Right lobe of liver (tissue), 6 donors: ENCODE measurements at places on chromosomes 3 and 15.

GRCh38 chr3:108152274-108152673, 61.4 kb upstream of the CD47 start:
- no peak for DNase-seq

GRCh38 chr3:29212789-29213433, 68.0 kb upstream of the RBMS3 start:
- DNase-seq, result no peak

DNA sequence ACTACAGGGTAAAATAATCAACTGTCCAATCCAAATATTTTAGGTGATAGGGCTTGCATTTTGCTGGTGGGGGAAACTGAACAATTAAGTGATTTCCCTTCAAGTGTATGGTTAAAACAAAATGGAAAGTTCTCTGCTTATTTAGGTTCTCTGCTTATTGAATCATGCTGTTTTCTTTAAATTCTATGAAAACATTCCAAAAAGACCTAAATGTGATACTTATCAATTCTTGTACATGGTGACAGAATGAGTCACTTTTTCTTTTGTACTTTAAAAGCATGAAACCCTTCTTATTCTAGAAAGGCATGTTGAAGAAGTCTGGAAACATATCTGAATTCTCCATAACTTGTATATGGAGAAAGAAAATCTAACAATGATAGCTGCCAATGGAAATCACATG, 192.6 kb downstream of the FMN1 start:
- no peak for DNase-seq

DNA sequence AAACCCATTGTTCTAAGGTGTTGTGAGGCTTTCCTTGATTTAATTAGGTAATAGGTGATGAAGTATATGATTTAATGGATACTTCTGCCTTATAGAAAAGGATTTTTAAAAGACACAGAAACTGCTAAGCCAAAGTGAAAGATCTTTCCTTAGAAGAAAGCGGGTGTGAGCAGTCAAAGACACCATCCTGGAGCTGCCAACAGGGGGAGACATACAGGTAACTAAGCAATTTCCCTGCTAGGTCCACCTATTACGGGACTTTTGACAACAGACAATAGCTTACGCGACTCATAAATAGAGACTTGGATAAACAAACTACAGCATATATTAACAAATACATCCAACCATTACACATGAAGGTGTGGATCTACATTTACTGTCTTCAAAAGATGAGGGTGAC, 669.5 kb downstream of the SQOR start:
- no peak for DNase-seq

GRCh38 chr3:156206157-156206556, 85.8 kb downstream of the KCNAB1 start:
- DNase-seq, result no peak

DNA sequence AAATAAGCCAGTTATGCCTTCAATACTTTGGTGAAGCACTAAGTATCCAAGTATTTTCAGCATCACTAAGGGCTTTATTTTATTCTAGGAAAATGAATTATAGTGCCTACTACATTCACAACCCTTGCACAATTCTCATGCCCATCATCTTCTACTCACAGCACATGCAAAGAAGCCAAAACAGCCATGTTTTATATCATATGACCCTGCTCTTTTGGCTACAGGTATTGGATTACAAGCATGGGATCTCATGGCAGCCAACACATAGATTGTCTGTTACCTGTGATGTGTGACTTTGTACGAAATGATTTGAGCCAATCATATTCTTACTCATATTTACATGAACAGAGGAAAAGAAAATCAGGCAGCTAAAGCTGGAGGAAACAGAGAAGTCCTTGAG, 38.6 kb downstream of the STT3B start:
- DNase-seq, result no peak

DNA sequence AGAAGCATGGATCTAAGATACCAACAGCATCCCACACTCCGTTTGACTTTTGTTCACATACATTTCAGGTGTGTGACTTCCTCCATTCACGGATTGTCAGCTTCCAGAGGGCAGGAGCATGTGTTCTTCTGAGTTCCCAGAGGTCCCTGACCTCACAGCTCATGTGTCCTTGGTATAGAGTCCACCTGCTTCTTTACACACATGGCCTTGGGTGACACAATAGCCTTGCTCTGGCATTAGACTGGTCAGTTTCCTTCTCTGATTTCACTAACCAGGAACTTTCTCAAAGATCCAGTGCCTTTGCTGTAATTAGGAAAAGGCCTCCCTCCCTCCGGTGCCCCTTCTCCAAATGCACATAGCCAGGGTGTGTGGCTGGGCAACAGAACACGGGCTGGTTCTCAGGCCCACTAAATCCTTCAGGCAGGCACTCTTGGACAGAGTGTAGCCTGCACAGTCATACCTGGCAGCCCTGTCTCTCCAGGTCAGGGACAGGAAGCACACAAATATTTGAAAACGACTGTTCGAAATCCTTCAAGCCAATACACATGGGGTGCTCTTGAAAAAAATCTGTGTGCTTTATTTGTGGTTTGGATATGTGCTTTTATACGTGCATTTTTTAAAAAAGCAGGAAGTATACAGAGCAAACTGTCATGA, 81.1 kb downstream of the TRIM42 start:
- DNase-seq, result no peak

- DNase-seq, result no peak
These were observed 121.9 kb downstream of the NEO1 start for GRCh38 chr15:73174171-73174570.

- DNase-seq, result no peak
These were observed 3.2 kb downstream of the MAP2K1 start for GRCh38 chr15:66389859-66390381.

- DNase-seq, result peak; percentile 8
These were observed 11.2 kb downstream of the ZXDC start for GRCh38 chr3:126464494-126464893.

GRCh38 chr3:44099566-44100297, 142.0 kb upstream of the TOPAZ1 start:
- DNase-seq, result no peak

DNA sequence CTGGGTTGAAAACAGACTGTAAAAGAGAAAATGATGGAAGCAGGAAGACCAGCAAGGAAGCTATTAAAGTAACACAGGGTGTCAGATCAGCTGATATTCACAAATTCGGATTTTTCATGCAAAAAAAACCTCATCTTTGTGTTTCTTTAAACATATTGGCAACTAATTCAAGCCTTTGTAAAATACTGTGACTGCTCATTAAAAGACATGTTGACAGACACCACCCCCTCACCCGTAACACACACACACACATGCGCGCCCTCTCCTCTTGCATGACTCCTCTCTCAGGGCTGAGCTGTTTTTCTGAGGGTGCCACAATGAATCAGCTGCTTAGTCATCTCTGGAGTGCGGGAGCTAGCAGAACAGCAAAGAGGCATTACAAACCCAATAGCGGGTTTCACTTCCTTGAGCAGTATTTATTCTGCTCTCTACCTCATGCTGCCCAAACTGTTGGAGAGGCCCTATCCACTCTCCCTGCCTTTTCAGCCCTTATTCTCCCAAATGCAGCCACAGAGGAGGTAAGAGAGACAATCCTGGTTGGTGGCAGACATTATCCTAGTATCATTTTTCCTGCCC, 35.8 kb upstream of the CCDC80 start:
- no peak for DNase-seq

DNA sequence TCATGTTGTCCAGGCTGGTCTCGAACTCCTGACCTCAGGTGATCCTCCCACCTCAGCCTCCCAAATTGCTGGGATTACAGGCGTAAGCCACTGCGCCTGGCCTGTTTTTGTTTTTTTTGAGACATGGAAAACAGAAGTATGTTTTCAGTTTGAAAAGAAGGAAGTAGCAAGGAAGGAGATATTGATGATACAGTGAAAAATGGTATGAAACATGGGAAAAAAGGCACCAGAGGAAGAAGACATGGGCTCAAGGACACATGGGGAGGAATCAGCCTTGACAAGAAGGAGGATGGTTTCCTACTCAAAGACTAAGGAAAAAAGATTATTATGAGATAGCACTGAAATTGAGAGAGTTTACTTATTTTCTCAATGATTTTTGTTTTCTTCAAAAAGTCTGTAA, 30.7 kb downstream of the FMN1 start:
- DNase-seq, result no peak

DNA sequence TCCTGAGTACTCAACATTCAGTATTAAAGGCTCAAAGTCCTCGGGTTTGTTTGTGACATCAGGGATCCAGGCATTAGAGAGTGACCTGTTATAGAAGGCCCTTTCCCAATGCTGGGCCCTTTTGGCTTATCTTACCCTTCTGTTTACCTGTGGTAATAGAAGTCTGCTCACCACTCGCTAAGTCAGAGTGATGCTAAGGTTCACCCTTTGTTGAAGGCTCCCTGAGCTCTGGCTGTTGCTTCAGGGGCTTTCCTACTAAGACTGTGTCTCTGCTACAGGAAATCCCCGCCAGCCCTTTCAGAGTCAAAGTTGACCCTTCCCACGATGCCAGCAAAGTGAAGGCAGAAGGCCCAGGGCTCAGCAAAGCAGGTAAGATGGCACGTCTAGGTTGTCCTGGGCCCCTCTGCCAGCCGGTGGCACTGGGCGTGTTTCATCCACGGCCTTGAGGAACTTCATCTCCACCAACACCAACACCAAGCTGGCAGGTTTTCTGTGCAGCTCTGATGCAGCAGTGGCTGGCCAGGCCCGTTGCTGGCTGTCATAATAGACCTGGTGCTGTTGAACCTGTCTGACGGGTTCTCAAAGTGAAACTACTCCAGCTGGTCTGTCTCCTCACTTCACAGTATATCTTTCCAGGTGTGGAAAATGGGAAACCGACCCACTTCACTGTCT, 99.1 kb downstream of the DNASE1L3 start:
- no peak for DNase-seq

- no peak for DNase-seq
These were observed 694.9 kb downstream of the ZBBX start for GRCh38 chr3:166685246-166685645.

- DNase-seq, result no peak
These were observed 784.0 kb downstream of the ZPLD1 start for GRCh38 chr3:103218793-103219192.

GRCh38 chr3:40242216-40242615, 67.3 kb upstream of the EIF1B start:
- DNase-seq, result no peak

- DNase-seq, result no peak
These were observed 11.4 kb upstream of the HDGFL3 start for GRCh38 chr15:83219026-83219425.

- DNase-seq, result peak; percentile 60
These were observed 554.5 kb upstream of the TBL1XR1 start for GRCh38 chr3:177751770-177752169.

DNA sequence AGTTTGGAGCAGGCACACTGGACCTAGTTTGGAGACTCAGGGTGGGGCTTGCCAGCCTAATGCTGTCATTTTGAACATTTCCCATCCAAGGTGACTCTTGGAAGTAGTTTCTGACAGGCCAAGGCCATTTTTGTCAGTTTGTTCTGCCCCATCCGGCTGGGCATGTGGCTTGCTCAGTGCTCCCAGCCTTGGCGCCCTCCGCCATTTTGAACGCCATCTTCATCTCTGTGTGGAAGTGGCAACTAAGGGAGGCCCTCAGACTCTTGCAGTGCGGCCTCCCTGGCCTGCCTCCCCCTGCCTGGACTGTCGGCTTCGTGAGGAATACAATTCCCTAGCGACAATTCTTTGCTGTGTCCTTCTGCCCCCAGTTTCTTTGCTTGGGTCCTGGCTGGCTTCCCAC, 150.6 kb upstream of the RGMA start:
- no peak for DNase-seq

DNA sequence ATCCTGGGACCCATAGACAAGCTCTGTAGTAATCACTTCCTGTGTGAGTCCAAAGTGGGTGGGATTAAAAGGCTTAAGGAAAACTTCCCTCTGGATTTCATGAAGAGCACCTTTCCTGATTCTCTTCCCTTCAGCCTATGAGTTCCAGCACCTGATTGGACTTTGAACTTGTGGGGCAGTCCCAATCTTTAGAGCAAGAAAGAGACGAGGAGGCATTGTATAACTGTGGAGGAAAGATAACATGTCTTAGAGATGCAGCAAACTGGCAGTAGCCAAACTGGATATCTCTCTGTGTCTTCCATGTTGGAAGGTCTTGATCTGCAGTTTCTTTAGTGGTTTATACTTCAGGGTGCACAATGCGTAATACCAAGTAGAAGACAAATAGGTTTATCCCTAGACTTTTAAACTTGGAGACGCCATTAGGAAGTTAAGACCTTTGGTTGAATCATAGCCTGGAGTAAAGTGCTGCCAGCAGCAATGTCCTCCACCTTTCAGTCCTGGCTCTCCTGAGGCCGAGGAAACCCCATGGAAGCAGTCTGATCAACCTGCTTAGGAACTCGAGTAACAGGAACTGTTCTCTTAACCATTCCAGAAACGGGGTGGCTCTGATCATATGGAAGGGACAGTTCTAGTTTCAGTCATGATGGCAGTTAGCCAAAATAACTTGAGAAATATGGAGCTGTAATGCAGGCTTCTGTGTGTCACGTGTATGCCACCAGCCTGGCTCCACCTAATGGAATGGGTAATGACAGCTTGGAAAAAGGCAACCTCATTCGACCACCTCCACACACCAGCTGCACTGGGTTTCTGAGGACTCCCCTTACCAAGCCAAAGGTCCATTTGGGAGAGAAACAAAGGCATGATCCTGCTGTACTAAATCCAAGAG, 4.7 kb downstream of the EIF1B start:
- no peak for DNase-seq

DNA sequence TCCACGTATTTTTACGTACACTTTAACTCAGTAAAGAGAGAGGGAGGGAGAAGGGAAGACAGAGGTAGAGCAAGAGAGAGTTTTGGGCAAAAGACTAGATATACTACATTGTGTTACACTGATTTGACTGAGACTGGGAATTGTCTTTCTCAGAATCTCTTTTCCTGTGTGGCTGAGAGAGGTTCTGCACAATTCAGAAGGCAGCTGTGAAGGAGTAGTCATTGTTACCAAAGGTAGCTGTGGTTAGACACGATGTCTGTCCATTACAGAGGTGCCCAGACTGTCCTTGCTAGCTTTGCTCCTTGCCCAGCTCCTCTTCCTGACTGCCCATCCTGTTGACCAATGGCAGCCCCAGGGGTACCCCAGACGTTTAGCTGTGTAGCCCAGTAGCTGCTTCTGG, 577.5 kb upstream of the CBLB start:
- no peak for DNase-seq

- DNase-seq, result no peak
These were observed 67.1 kb upstream of the SEC13 start for GRCh38 chr3:10387881-10388609.

- no peak for DNase-seq
These were observed 19.4 kb downstream of the RPLP1 start for GRCh38 chr15:69472046-69472445.

GRCh38 chr15:22810853-22811338, 24.5 kb downstream of the NIPA1 start:
- no peak for DNase-seq
